ENCODE measurements at places on chromosomes 16 and 17.

- no peak for DNase-seq
Measured at GRCh38 chr17:48552466-48553189, 7.7 kb upstream of the HOXB2 start.

- no peak for DNase-seq
Measured at GRCh38 chr17:37558299-37558698, 50.9 kb downstream of the SYNRG start.

DNA sequence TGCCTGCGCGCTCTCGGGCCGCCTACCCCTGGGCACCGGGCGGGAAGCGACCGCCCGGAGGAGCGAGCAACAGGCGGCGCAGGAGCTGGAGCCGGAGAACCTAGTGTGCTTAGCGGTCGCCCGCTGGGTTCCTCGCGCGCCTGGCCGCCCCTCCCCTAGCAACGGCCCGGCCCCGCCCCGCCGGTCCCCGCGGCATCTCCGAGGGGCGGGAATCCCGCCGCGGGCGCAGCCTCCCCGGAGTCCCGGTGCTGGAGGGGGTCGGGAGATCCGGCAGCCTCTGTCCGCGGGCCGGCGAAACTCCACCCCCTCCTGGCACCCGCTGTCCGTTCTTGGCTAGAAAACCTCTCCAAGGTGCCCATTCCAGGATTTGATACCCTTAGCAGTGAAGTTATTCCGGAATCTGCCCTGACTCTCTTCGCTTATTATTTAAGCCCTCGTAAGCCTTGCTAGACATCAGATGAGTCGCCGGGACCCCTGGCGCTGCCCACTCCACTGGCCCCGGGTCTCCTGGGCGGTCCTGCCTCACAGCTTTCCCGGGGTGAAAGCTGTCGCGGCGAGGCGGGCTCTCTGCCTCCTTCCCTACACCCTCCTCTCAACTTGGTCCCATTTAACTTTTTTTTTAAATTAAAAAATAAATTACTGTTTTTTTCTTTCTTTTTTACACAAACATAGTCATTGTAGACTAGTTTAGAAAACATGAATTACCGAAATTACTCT is at the start of gene RPRML:
TSS of gene RPRML (minus strand) at position 107 of the 717 bp plus-strand sequence. CDS start 246 bp downstream, outside the sequence.
- DNase-seq: no peak

DNA sequence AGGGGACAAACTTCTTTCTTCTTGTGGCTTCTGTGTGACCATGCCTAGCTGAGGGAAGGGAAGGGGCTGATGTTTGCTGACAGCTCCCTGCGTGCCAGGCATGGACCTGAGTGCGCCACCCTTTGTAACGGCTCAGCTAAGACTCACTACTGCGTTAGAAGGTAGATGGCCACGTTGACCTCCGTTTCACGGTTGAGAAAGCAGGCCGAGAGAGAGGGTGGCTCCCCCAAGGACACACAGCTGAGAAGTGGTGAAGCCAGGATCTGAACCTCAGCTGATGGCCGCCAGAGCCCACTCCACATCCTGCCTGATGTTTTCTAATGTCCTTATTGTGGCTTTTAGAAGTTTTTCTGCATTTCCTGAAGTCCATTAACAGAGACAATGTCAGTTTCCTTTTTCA is 45.1 kb downstream of the RGS9 start:
- DNase-seq: no peak

- DNase-seq: no peak
Measured at GRCh38 chr16:87076950-87077749, 240.0 kb downstream of the C16orf95 start.

DNA sequence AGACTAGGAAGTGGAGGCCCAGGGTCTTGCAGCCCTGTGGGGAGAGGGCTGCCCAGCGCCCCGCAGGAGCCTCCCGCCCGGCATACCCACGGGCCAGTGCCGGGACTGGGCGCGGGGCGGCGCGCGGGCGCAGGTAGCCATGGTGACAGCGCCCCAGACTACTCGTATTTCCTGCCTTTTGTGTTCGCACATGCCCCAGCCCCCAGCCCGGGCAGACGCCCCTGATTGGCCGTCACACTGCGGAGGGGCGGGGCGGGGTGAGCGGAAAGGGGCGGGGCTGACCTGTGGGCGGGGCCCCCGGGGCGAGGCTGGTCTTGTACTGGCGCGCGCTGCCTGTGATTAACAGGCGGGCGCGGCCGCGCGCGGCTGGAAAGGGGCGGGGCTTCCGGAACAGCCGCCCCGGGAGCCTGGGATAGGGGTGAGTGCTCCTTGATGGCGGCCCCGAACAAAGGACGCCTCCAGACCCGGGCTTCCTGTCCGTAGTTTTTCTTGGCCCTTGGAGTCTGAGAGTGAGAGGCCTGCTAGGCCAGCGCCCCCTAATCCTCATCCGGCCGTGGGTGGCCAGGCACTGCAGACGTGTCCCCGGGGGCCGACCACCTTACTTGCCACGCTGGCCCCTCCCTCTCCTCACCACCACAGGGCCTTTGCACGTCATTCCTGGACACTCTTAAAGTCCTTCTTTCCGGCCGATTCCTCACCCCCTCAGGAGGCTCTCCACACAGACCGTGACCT is 71.0 kb downstream of the RAI1 start:
- DNase-seq: peak; percentile 98

DNA sequence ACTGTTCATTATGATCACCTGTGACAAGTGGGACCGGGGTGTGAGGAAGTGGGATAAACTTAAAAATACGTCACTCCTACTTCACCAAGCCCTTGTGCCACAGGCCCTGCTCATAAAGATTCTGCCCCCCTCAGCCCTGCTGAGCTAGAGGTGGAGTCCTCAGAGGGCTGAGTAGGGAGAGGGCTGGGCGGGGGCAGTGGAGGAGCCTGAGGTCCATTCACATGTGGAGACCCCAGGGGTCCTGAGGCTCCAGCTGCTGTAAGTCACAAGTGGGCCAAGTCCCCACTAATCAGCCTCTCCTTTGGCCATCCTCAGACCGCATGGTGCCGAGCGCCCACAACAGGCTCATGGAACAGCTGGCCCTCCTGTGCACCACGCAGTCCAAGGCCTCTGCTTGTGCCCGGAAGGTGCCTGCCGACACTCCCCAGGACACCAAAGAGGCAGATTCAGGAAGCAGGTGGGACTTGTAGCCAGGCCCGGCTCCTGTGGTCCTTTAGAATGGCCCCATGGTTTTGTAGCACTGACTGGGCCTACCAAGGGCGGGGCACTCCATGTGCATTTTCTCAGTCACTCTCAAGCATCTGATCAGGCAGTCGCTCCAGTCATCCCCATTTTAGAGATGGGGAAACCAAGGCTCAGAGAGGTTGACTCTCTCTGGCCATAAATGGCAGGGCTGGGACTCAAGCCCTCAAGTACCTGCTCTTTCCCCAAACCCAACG is 10.4 kb downstream of the DNAAF8 start:
- no peak for DNase-seq
